ENCODE measurements at places on chromosomes 7 and 10. TPM values are rescaled to one million over a fixed set of nuclear protein-coding genes. Genes with fewer than 3 reads are reported as not detected.

DNAJB9 gene
- total RNA-seq, result 16.2 TPM

RBM33 gene
- 53.2 TPM for total RNA-seq

GPRIN2 gene
- total RNA-seq, result 0.52 TPM

HABP2 gene
- total RNA-seq, result under 0.01 TPM

ARHGAP12 gene
- total RNA-seq, result 61.6 TPM

ITPRIP gene
- total RNA-seq, result 4.2 TPM

PTPRZ1 gene
- 4.7 TPM for total RNA-seq

CRYGN gene
- not detected for total RNA-seq

Measured in skeletal muscle tissue (tissue), 5 donors.